GM23338 (cell line): ENCODE measurements at places on chromosomes 13 and 19. TPM values are rescaled to one million over a fixed set of nuclear protein-coding genes. Genes with fewer than 3 reads are reported as not detected.

Gene PRTN3
- 0.68 and 0.87 TPM in 2 replicates for polyA plus RNA-seq

Gene ZNF284
- 1.4 and 1.5 TPM in 2 replicates for polyA plus RNA-seq

Gene VN1R2
- polyA plus RNA-seq, result not detected in 2 replicates

Gene ZFP14
- polyA plus RNA-seq, result 8.6 and 9.0 TPM in 2 replicates

Gene KCNN1
- polyA plus RNA-seq, result 2.2 and 3.3 TPM in 2 replicates

Gene ASPDH
- polyA plus RNA-seq, result not detected in 2 replicates

Gene TLE6
- polyA plus RNA-seq, result 1.3 and 2.4 TPM in 2 replicates
